ENCODE measurements at places on chromosomes 11 and 22. TPM values are rescaled to one million over a fixed set of nuclear protein-coding genes. Genes with fewer than 3 reads are reported as not detected.
A peak's percentile ranks its signal among the peaks of the same experiment; 100 is the strongest.

DNA sequence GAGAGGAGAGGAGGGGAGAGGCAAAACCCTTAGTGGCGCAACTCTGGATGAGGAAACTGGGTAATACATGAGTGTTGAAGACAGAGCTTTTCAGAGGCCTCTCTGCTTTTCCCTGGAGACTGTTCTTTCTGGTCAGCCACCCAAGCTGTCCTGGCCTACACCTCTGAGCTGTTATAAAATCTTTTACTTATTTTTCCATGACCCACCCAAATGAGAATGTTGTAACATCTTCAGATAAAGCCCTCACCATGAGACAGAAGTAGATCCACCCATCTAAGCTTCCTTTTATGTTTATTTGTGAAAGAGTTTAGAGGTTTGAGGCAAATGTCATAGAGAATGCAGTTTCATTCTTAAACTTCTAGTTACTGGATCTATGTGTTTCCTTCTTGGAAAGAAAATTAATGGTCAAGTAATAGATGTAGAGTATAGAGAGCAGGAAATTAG lies 20.3 kb upstream of the APLP2 start:
- no peak for DNase-seq

GRCh38 chr11:125451400-125452124 lies 44.5 kb downstream of the FEZ1 start:
- DNase-seq = no peak

Gene ISX
- not detected for polyA plus RNA-seq

DNA sequence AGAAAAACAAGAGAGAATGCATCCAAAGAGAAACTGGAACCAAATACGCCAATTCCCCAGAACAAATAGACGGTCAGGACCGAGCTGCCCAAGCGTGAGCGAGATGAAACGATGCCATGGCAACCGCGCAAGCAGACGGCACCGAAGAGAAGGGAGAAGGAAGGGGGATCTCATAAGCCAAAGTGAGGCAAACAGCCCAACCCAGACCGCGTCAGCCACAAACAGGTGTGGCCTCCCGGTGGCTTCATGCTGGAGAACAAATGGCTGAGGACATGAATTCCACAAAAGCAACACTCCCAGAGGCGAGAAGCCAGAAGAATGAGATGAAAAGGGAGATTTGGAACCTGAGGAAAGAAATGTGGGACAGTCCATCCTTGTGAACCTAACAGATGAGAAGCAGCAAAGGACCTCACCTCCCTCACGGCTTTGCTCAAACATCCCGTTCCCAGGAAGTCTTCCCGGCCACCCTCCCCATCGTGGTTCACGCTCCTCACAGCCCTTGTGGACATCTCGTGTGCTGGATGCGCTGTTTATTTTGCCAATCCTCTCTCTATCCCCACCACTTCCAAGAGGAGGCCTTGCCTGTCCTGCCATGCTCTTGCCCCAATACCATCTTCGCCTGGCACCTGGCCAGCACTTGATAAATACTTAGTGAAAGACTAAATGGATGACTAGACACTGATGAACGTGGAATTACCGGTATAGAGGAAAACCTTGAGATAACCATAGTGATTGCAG lies 89.1 kb upstream of the RTL6 start:
- peak; percentile 11 for DNase-seq
